ENCODE measurements at places on chromosomes 6 and 20. TPM values are rescaled to one million over a fixed set of nuclear protein-coding genes. Genes with fewer than 3 reads are reported as not detected.

DNA sequence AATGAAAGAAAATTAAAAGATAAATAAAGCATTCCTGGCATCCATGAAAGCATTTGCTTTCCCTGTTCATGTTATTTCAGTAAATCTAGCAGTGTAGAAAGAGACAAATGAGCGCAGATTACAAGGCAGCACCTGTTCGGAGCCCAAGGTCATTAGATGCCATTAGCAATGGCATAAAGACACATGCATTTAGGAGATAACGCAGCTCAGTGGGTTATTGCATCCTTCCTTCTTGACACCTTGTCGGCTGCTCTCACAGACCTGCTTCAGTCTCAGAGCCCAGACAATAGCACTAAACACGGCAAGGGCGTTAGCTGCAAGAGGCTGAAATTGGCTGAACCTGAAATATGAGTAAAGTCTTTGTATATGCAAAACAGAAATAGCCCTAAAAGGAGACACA lies 140.3 kb downstream of the ATXN1 start:
- DNase-seq, result peak; percentile 30

DNA sequence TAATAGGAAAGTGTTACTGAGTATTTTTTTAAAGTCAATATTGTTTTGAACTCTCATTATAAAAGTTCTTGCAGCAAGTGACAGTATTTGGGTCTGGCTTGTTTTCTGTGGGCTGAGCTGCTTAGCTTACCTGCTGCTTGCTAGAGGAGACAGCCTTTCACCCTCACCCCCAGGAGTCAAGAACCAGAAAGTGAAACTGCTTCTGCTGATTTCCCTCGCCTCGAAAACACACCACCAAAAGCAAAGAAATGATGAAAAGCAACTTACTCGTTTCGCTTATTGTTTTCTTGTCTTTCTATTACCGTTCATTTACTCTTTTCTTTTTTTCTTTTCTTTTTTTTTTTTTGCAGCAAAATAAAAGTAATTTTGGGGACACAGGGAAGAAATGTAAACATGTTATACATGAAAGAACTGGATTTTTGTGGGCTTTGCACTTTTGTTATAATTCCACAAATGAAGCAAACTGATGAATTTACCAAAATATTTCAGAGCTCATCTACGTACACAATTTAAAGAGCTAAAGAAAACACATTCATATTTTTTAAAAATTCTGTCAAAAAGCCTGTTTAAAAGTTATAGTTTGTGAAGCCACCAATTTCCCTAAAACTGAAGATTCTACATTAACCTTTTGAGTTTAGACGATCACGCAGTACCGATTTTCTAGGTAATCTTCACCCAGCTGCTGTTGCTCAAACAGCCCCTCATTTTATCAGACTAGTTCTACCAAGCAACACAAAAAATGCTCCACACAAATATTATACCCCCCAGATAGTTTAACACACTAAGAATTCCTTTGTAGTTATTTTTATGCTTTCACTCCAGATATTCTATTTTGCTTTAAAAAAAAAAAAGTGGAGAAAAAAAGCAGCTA lies 1.7 kb downstream of the SCML4 start:
- peak; percentile 76 for DNase-seq

GRCh38 chr6:26122402-26122792 lies 35.2 kb downstream of the HFE start:
- no peak for DNase-seq

GRCh38 chr6:112911959-112912358 lies 564.8 kb downstream of the RFPL4B start:
- DNase-seq, result no peak

GRCh38 chr6:136657666-136658065 lies 107.4 kb upstream of the MAP7 start:
- DNase-seq, result no peak

- DNase-seq, result peak; percentile 75
Observed at GRCh38 chr6:36642913-36643817, 35.3 kb upstream of the CDKN1A start.

GRCh38 chr6:30824698-30825097 lies 59.6 kb upstream of the DDR1 start:
- no peak for DNase-seq

DNA sequence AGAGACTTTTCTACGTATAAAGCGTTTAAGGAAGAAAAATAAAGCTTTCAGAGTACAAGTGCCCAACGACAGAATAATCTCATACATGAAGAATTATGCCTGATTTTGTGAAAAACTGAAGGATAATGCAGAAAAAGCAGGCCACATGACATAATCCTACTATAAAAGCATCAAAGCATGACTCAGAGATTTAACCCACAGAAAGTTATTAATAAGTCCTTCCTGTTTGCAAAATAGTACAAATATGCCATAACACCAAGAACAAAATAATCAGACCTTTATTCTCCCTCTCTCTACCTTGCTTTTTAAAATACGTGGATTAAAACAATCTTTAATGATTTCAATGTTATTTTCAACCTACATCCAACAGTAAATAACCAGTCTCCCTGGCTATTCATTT lies 118.6 kb upstream of the BCLAF1 start:
- DNase-seq, result no peak

- no peak for DNase-seq
Observed at GRCh38 chr6:68633972-68634725, 933 bp upstream of the ADGRB3 start.

DNA sequence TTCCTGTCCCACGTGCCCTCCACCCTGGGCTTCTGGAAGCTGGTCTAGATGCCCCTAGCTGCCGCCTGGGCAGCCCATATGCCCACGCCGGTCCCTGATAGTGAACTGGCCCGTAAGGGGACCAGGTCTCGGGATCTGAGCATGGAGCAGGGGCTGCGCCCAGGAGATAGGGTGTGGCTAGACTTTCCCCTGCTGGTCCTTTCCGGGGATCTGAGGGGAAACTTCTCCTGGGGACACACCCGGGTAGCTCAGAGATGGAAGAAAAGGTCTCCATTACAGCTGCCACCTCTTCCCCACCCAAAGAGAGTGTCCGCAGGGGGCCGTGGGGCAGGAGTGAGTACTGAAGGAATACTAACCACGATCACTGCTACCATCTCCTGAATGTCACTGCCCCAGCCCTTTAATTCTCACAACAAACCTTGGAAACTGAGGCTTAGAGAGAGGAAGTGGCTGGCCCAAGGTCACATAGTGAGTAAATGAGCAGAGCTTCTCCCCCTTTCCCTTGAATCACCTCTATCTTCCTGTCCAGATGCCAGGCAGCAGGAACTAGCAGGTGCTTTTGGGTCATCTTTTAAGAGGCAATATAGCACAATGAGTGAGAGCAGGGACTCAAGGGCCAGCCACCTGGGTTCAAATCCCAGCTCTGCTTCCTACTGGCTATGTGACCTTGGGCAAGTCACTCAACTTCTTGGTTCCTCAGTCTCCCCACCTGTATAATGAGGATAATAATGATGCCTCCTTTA lies 11.8 kb upstream of the CCN5 start:
- no peak for DNase-seq

DNA sequence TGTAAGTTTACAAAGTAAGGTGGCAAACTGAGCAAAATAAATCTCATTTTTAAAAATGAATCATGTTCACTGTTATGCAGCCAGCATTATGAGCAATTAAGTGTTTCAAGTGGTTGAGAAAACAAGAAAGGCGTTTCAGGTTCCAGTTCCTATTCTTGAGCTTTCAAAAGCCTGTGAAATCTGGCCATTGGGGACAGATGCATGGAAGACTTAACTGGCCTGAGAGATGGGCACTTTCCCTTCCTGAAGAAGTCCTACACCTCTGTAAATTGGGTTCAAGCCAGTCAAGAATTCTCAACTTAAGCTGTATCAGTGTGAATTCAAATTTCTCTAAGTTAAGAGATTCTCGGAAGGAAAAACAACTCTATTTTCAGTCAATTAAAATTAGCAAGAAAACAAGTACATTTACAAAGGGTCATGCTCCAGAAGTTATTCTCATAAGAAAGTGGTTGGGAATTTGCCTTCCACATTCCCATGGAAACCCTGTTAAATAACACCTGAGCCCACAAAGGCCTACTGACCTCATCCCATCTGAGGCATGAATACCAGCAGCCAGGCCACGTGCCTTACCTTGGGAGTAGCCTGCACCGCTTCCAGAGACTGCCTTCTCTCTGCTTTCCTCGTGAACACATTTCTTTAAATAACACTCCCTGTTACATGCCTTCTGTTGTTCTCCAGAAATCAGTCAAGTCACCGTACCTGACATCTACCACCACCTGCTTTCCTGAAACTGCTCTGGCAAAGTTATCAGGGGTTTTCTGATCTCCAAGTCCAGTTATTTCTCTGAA lies 19.4 kb downstream of the MAP3K5 start:
- no peak for DNase-seq

DNA sequence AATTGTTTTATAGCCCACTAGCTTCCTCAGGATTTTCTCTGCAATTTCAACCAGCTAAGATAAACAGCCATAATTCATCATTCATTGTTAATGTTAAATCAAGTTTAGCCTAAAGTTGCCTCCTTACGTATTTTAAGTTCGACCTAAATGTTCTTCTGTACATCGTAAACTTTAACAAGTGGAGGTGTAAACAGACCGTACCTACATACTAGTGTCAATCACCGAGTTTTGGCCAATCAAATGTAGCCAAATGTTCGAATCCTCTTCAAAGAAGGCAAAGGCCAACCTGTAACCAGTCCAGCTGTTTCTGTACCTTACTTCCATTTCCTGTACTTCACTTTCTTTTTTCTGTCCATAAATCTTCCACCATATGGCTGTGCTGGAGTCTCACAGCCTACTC lies 13.5 kb downstream of the MBOAT1 start:
- no peak for DNase-seq

MEP1A gene
- polyA plus RNA-seq, result not detected

RIPPLY2 gene
- polyA plus RNA-seq, result not detected

KIF13A gene
- polyA plus RNA-seq, result 11.1 TPM

AKAP12 gene
- 8.0 TPM for polyA plus RNA-seq

YWHAB gene
- polyA plus RNA-seq, result 76.9 TPM

TUBB1 gene
- 0.12 TPM for polyA plus RNA-seq

IL17F gene
- not detected for polyA plus RNA-seq

WFDC12 gene
- not detected for polyA plus RNA-seq

CST2 gene
- 0.58 TPM for polyA plus RNA-seq

MAP7 gene
- 11.6 TPM for polyA plus RNA-seq

All from stomach (tissue), 19 donors.